ENCODE measurements at places on chromosomes 2 and 18.

DNA sequence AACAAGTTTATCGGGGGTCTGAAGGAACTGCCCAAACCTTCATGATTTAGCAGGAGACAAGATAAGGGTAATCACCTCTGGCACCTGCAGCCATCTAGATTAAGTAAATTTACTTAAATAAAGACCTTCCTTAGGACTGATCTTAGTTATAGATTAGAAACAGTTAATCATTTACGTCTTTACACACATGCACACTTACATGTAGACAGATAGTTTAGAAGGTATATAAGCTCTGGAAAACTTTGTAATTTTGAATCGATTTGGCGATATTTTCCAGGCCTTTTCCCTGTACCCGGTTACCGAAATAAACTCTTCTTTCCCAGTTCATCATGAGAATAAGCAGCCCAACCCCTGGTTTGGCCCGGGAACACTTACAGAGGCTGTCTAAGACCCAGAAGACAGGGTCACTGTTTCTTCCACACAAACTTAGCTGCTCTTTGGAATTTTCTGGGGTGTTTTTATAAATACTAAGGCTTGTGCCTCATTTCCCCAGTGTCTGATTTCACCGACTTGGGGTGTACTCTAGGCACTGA, 560 bp upstream of the SKA1 start:
- no peak for DNase-seq

GRCh38 chr2:54348646-54349045, 92.6 kb upstream of the TSPYL6 start:
- no peak for DNase-seq

- peak; percentile 8 for DNase-seq
These were observed 157.5 kb upstream of the SESTD1 start for GRCh38 chr2:179422037-179422643.

DNA sequence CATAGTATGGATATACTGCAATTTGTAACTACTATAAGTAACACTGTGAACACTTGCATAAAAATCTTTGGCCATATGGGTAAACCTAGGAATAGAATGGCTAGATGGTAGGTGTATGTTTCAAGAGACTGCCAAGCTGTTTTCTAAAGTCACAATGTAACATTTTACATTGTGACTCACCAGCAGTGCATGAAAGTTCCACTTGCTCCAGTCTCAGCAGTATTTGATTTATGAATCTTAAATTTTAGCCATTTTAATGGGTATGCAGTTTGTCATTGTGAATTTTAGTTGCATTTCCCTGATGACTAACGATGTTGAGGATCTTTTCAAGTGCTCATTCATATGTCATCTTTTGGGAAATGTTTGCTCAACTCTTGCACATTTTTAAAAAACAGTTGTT, 86.1 kb downstream of the FARSB start:
- no peak for DNase-seq

GRCh38 chr18:36427831-36428230, 130.3 kb downstream of the FHOD3 start:
- no peak for DNase-seq

DNA sequence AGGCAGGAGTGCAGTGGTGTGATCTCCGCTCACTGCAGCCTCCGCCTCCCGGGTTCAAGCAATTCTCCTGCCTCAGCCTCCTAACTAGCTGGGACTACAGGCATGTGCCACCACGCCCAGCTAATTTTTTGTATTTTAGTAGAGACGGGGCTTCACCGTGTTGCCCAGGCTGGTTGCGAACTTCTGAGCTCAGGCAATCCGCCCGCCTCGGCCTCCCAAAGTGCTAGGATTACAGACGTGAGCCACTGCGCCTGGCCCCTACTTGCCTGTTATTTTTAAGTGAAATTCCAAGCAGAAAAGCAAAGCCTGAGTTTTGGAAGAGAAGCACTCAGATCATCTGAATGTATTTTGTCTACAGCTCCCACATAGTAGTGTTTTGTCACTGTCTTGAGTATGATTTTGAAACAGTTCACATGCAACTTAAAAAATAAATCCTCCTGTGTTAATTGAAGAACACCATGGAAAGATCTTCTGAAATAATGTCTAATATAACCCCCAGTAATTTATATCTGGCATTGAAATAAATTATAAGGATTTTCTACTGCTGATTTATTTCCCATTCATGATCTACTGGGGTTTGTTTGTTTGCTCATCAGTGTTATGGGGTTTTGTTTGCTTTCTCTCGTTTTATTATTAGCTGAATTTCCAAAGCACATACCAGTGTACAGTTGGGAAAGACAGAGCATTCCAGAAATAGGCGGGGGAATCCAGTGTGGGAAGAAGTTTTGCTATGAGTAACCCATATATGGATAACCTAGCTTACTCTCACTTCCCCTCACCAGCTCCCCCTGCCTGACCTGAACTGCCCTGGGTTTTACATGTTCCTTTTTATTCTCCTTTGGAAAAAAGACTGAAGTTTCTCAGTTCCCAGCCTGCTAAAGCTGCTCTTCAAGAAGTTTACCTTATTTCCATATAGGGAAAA, 80.1 kb upstream of the MAP3K20 start:
- DNase-seq, result no peak

- no peak for DNase-seq
These were observed 78.6 kb downstream of the FAM228A start for GRCh38 chr2:24253303-24253919.

- DNase-seq, result no peak
These were observed 55.6 kb downstream of the ANKRD44 start for GRCh38 chr2:197254776-197255530.

DNA sequence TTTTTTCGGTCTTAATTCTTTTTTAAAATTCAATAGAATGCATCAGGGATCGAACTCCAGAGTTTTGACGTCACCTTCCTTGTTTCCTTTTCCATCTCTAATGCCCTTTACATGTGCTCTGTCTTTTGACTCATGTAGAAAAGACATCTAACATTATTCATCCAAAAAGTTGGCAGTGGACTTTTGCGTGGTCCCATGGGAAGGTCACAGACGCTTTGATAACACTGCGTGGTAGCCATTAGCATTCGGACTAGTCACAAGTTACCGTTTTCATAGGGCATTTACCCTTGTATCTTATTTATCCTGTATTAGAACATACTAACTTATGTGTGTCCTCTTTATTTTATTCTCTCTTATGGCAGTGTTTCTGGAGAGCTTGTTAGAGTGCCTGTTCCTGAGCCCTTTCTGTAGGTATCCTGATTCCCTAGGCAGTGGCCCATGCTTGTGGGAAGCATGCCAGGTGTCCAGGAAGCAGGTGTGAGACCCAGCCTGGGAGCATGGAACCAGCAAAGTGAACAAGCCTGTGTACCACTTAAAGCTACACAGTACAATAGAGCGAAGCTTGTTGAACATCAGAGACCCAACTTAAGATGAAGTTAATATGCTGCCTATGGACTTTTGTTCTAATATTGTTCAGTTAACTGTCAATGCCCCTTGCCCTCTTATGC, 73.6 kb upstream of the RBM44 start:
- no peak for DNase-seq

DNA sequence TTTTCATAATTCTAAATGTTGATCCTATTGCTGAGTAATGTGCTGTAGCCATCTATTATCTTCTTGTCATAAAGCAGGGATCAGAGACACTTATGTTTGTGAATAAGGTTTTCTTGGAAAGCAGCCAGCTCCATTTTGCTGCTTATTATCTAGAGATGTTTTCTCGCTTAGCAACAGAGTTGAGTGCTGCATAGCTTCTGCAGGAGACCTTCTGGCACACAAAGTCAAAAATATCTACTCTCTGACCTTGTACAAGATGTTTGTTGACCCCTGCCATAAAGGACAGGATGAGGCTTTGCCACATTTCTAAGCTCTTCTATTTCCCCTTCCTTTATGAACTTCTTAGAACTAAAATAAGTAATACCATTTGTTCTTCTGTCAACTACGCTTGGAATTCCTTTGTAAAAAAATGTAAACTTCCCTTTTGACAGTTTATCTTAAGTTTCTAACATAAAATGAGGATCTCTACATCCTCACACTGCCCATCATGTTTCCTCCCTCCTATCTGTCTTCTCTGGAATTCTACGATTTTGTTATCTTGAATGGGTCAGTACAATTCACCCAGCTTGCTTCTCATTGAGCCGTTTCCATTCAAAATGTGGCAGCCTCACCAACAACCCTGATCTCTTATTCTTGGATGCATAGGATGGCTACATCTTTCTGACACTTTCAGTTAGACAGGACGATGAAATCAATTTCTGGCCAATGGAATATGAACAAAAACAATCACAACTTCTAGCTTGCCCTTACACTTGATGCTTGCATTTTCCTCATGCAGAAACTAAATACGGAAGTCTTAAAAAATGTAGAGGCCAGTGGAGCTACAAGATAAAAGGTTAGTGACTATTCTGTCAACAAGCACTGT, 1377.0 kb downstream of the SUCLG1 start:
- no peak for DNase-seq

GRCh38 chr2:20868377-20868776, 45.5 kb upstream of the LDAH start:
- no peak for DNase-seq

DNA sequence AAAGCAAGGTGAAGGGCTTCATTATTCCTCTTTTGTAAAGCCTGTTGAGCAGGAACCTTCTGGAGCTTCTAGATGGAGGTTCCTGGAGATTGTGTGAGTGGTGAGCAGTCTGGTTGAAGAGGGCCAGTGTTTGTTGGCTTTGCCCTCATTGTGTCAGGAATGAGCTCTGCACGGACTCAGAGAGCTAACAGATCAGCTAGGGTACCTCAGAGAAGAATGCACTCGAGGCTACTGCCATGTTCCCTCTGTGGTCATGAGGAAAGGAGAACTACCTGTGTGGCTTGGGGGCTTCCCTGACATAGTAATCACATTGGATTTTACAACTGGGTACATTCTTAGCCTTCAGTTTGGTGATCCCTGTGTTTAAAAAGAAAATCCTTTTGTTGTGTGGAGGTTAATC, 46.6 kb downstream of the SPTBN1 start:
- no peak for DNase-seq

DNA sequence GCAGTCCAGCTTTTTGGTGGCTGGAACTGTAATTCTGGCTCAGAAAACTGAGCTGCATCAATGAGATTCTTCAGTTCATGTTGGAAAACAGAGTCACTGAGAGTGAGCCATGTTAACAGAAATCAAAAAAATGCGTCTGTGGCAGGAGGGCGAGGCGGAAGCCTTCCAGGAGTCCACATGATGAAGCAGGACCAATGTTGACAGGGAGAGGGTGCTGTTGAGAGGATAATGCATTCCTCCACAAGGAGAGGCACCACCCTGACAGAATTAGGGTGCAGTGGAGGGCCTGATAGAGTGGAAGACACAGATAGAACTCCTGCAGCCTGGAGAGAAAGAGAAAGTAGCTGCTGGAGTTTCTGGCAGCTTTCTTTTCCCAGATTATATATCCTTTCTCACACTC, 111.5 kb downstream of the MGAT5 start:
- DNase-seq, result no peak

- no peak for DNase-seq
These were observed 198.1 kb downstream of the IKZF2 start for GRCh38 chr2:212953170-212953920.

DNA sequence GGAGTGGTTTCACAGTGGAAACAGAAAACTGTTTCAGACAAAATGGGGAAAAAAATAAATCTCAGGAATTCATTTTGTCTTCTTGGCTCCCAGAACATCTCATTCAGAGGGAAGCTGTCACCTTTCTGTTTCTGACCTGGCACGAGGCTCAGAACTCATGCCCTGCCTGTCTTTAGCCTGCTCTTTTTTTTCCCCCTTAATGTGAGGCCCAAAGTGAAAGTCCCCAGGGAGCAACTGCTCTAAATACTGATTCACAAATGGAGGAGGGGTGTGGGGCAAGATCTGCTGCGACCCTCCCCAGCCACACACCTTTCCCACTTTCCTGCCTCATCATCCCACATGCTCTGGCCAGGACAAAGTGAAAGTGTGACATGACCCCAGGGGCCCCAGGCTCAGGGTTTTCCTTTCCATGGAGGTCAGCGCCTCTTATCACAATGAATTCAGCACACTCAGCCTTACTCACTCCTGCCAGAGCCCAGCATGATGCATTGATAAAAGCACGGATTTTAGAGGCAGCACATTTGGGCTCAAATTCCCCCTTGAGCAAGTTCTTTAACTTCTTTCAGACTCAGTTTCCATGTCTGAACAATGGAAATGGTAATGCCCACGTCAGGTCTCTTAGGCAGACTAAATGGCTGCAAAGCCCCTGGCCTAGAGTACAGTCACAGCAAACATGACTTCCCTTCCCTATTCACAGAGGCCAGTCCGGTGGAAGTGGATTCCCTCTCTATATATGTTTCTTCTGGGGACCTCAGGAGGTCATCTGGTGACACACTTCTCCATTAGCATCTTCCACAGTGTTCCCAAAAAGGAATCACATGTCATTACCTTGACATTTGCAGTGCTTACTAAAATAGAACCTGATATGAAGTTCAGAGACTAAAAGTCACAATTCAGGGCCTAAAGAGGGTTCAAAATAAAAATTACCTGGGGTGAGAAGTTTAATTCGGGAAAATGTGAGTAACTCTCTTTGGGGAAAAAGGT, 55.3 kb upstream of the TMEM163 start:
- DNase-seq, result no peak

DNA sequence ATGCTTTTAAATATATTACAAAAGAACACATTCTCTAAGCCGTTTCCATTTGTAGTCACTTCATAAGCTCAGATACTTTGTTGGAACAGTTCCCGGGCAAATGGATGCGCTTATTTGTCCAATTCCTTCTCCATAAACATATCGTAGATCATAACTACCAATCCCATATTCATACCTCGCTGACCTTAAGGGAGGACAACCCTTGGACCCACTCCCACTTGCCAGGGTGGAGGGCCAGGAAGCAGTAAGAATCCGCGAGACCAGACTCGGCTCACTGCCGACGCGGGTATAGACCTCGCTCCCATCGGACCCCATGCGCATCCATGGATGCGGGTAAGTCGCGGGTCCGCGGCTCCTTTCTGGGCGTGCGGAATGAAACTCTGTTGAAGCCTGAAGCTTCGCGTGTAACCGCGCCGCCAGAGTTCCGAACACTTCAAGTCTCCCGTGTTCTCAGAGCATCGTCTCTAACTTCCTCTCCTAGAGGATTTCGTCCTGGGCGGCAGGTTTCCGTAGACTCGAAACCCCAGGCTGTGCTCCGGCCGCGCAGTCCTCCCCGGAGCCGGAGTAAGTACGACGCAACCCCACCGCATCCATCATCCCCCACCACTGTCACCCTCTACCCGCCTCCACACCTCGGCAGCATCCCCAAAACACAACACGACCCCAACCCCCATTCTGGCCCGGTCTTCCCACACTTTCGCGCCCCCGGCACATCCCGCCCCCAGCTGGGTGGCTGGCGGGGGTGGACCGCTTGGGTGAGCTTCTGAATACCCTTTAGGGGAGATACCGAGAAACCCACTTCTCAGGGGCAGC, 1.1 kb downstream of the DSC3 start:
- DNase-seq, result no peak

DNA sequence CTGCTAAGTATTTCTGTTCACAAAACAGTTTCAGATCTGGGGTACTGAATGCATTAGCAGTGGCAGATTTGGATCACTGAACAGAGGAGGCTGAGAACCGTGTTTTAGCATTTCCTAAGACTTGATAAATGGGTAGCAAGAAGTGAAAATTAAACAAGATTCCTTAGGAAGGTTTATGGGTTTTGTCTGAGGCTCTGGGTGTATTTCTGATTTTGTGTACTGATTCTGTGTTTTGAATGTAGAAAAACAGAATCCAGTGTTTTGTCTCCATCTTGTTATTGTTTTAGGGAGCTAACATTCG, 1.4 kb downstream of the FAM117B start:
- no peak for DNase-seq
